CD4-positive, alpha-beta T cell treated with Interleukin-2 at 100 ng/mL for 4 hours (primary cell): ENCODE measurements at places on chromosomes 16 and 17.

- DNase-seq, result no peak
Measured at GRCh38 chr16:47054306-47054705, 80.8 kb upstream of the DNAJA2 start.

- DNase-seq, result peak; percentile 5
Measured at GRCh38 chr17:81086789-81087551, 52.0 kb downstream of the BAIAP2 start.

DNA sequence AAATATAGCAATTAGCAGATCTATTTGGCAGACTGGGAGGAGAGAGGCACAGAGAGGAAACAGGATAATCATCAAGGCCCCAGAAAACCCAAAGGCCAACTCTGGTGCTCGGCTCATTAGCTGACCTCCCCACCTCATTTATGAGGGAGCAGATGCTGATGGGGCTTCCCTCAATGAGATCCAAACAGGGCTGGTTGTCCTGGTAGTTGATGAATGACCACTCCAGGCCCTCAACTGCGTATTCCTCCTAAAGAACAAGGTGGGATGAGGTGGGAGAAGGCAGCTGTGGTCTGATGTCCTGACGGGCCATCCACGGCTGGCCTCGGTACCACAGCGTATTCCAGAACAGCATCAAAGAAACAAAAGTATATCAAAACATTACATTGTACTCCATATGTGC lies 20.8 kb downstream of the ZNHIT3 start:
- no peak for DNase-seq

DNA sequence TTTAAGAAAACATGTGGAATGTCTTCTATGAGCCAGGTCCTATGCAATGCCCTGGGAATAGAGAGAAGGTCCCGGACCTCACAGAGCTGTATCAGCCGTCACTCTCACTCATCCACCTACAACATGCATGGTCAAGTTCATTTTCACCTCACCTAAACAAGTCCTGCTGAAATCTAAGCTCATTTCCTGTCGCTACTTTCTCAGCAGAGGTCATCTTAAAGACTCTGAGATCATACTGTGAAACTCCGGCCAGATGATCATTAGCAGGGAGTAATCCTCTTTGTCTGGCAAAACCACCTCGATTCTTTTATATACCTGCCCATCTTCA lies 66.2 kb upstream of the LYRM9 start:
- no peak for DNase-seq

GRCh38 chr17:35313875-35314409 lies 59.5 kb downstream of the SLFN11 start:
- DNase-seq, result peak; percentile 6

DNA sequence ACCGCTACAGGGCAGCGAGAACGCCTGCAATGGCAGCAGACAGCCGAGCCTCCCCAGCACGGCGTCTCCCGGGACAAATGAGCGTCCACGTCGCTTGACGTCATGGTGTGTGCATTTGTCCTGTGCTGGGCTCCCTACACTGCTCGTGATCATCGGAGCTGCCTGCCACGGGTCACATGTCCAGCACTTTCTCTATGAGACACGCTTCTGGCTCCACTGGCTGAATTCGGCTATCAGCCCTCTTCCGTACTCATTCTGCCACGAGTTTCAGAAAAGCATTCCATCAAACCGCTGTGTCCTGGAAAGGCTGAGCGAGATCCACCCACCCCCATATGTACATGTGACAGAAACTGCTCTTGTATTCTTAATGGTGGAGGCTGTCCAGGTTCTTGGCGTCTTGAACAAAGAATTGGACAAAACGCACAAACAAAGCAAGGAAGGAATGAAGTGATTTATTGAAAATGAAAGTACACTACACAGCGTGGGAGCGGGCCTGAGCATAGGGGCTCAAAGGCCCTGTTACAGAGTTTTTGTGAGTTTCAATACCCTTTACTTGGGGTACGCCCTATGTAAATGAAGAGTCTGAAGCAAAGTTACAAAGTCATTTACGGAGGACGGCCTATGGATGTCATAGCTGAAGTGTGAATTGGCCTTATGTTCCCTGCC lies 28.5 kb upstream of the SHCBP1 start:
- DNase-seq, result no peak

- DNase-seq, result no peak
Measured at GRCh38 chr16:86479419-86479818, 30.9 kb upstream of the FOXF1 start.

DNA sequence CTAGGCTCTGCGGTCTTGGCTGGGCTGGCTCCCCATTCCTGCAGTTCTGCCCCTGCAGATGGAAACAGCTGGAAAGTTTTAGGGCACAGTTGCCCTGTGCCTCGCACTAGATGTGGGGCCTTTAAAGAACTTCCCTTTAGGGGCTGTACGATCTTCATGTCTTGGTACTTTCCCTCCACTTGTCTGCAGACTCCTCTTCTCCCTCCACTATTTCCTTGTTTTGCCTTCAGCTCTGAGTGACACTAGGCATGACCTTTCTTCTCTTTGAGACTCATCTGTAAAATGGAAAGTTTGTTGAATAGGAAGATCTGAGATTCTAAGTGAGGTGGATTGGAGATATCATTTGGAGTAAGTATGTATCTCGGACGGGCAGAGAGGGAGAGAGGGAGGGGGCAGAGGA lies 6.3 kb upstream of the TAC4 start:
- DNase-seq, result no peak

DNA sequence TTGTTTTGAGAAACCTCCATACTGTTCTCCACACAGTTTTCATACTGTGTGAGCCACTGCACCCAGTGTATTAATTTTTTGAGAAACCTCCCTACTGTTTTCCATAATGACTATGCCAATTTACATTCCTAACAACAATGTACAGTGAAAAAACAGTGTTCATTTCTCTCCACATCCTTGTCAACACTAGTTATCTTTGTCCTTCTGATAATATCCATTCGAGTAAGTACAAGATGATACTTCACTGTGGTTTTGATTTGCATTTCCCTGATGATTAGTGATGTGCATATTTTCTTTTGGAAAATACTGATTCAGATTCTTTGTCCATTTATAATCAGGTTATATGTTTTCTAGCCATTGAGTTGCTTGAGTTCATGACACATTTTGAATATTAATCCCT lies 462.0 kb downstream of the CDH11 start:
- DNase-seq, result no peak

- DNase-seq, result no peak
Measured at GRCh38 chr16:47371271-47372014, 89.4 kb downstream of the ITFG1 start.

- DNase-seq, result no peak
Measured at GRCh38 chr17:66313995-66314659, 11.7 kb downstream of the PRKCA start.

DNA sequence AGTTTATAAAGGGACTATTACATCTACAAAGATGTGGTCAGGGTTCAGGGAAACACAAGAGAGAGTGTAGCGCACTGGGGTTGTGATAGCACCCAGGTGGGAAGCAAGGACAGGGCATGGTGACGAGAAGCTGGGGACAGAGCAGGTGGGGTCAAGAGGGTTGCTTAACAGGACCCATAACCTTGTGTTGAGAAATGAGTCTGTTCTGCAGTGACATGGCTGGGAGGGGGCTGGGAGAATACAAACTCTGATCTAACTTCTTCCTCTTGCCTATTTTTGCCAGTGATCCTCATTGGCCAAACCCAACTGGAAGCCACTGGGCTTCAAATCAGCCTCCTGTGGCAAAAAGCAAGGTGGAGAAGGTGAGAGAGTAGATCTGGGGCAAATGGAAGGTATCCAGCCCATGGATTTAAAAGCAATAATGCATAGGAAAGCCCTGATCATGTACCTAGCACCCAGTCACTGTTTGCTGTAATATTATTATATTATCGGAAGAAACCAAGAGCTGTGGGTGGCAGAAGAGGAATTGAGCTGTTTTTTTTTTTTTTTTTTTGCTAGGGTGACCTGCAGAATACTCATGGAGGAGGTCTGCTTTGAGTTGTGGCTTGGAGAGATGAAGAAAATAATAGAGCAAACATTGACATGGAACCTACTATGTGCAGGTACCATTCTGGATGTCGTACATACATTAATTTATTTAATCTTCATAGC lies 76.9 kb upstream of the ZFHX3 start:
- no peak for DNase-seq

DNA sequence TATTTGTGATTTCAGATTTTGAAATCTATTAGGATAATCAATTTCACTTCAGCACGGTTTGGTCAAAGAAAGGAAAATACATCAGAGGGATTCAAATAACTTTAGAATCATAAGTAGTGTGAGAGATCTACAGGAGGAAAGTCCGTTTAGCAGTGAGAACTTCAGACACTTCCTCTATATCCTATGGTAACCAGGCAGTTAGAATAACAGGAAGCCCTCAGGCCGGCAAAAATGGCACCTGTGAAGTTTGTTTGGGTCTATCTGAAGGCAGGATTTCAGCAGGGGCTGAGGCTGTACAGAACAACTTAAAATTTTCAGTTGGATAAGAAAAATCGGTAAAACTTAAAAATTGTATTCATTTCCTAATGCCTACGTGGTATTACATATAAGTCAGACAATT lies 24.9 kb downstream of the KCNJ16 start:
- no peak for DNase-seq

DNA sequence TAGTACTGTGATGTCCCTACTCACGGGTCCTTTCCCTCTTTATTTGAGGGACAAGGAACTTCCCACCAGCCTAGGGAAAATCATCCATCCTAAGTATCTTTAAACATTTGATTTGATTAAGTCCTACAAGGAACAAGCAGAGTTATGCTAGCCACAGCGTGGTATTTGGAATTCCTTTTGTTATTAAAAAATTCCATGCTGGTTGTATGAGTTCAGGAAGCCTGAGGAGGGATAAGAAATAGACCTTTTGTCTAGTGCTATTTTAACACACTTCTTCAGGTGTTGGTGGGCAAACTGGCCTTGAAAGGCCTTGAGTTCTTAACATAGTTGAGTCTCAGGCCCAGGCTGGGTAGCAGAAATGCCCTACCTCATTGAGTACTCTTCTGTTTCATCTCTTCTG lies 105.4 kb upstream of the TBX2 start:
- no peak for DNase-seq

DNA sequence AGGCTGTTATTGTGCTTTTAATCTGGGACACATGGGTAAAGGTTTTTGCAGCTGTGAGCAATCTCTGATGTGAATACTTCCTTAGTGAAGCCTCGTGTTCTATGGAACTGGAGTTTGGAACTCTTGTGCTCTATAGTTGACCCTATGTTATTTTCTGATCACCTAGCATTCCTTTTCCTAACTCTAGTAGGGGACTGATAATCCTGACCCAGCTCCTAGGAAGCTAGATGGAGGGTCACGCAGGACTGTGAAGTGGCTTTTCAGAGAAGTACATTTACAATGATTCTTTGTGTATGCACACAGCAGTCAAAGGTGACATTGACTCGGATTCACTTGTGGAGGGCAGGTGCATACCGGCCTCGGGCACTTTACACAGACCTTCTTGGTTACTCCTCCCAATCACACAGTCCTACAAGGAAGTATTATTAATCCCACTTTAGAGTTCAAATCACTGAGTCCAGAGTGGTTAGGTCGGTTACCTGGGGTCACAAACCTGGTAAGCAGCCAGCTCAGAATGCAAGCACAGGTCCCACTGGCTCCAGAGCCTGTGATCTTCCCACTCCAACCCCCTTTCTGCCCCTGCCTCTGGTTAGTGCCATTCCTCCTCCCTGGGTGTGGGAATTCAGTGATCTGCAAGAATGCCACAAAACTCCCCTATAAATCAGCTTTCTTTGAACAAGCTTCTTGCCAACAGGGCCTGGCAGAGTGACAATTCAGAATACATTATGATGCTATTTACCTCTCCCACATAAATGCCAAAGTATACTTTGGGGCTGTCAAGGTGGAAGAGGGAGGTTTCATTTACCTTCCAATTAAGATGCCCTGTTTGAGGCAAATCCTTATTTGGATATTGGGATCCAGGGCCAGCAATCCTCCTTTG lies 7.1 kb downstream of the CHD9NB start:
- no peak for DNase-seq

DNA sequence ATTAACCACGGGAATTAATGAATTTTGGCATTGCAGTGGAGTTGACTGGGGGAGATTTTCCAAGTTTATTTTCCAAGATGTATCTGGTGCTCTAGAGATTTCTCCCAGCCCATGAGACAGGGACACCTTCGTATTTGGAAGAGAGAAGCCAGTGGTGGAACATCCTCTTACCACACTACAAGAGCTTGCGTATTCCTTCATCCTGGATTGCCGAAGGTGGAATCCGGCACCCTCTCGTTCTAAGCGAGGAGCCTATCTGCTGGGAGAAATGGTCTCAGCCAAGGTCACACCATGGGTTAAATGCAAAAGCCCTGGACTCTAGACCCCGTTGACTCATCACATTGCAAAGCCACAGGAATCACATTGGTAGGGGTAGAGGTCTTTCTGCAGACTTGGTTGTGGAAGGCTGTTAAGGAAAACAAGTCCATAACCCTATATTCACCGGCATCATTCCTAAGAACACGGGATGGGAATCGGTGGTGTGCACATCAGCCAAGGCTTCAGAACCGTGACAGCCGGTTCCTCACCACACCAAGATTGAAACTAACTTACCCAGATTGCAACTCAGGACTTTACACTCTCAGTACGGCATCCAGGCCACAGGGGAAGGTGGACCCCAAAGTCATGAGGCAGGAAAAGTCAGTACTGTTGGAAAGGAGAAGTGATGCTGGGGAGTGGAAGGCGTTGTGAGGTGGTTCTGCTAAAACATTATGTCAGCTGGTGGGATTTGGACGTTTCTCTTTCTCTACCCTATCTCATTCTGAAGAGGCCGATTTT lies 259.8 kb downstream of the CPPED1 start:
- DNase-seq, result no peak

- DNase-seq, result peak; percentile 52
Measured at GRCh38 chr17:47253541-47254402, at the start of gene ITGB3. Gene ITGB3 (plus strand): TSS chr17:47253827. CDS start chr17:47253862, 35 bp downstream.

GRCh38 chr17:307295-307691 lies 45.3 kb downstream of the RPH3AL start:
- DNase-seq, result no peak
